ENCODE measurements at places on chromosomes 6 and 20.

- DNase-seq, result no peak
These were observed 104.6 kb downstream of the TFAP2A start for GRCh38 chr6:10310330-10310653.

DNA sequence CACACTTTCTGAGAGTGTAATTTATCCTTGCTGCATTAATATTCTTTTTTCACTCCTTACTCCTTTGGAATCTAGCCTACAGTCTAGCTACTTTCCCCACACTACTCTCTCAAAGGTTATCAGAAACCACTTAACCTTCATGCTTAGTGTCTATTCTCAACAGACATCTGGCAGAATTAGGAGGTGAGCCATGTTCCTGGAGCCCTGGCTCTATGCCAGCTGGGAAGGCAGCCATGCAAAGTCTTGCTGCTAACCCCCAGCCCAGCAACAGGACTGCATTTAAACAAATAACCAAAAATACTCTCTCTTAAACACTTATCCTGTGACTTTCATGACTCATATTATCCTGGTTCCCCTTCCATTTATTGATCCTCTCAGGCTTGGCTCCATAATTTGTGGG lies 260.2 kb downstream of the BCKDHB start:
- no peak for DNase-seq

DNA sequence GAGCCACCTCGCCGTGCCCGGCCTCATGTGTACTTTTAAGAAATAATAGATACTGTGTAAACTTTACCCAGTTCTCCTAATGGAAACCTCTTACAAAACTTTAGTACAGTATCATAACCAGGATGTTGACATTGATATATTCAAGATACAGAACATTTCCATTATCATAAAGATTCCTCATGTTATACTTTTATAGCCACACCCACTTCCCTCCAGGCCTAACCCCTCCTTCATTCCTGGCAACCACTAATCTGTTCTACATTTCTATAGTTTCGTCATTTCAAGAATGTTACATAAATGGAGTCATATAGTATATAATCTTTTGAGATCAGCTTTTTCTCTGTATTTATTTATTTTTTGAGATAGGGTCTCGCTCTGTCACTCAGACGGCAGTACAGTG lies 52.6 kb upstream of the SALL4 start:
- DNase-seq, result no peak

DNA sequence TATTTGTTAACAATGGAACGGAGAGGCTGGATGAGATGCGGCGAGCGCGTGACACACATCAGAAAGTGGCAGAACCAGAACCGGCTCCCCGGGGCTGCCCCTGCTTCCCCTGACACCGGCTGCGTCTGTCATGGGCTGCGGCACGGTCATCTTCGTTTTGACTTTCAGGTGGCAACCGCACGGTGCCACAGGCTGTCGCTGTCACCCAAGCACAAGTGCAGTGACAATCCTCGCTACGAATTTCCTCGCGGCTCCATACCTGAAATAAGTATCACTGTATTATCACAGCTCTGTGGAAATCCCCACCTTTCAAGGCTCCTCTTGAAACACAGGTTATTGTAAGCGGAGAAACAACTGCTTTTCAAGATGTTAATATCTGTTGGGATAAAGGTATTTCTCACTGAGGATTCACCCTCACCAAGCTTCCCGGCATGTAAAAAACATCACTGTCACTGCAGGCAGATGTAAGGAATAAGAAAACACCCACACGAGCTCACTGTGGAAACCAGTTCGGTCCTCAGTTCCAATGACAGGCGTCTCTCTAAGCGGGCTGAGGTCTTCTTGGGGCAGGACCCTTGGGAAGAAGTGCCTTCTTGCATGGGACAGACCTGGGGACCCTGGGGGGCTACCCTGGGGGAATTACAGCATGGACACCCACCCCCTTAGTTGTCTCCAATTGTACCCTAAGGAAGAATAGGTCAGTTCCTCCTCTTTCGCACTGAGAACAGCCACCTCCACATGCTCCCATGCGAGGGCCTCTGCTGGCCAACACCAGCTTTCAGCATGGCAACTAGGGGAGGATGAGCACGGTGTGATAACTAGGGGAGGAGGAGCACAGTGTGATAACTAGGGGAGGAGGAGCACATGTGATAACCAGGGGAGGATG lies 86.3 kb downstream of the DACT2 start:
- no peak for DNase-seq

DNA sequence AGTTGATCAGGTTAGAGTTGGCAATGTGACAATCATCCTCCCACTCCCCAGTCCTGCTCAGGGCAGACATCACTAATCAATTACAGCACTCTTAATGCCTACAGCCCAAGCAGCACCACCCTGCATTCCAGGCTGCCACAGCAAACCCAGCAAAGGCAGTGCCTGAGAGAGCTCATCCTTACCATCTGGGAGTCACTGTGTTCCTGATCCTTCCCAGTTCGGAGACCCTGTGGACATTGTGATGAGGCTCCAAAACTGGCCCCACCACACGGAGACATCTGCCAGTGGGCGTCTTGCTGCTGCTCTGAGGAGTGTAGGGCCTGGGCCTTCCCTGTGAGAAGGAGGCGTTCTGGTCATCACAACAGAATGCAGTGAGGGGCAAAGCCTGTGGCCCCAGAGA lies 216.5 kb upstream of the CST7 start:
- no peak for DNase-seq

DNA sequence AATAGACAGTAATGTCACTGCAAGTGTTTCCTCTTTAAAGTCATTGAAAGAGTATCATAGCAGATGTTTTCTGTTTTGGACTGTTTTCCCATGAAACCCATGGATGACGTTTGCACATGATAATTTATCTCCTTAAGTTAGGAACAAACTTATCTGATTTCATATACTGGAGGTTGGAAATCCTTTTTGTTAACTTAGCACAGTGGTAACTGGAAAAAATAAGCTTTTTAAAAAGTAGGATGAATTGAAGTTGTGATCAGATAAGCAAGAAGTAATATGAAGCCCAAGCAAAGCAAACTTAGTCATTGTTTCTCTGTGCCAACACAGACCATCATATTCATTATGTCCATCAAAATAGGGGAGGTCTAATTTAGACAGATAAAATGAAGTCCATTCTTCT lies 61.6 kb downstream of the PLCB4 start:
- no peak for DNase-seq

GRCh38 chr20:52083627-52084232 lies 107.8 kb downstream of the ZFP64 start:
- peak; percentile 33 for DNase-seq

DNA sequence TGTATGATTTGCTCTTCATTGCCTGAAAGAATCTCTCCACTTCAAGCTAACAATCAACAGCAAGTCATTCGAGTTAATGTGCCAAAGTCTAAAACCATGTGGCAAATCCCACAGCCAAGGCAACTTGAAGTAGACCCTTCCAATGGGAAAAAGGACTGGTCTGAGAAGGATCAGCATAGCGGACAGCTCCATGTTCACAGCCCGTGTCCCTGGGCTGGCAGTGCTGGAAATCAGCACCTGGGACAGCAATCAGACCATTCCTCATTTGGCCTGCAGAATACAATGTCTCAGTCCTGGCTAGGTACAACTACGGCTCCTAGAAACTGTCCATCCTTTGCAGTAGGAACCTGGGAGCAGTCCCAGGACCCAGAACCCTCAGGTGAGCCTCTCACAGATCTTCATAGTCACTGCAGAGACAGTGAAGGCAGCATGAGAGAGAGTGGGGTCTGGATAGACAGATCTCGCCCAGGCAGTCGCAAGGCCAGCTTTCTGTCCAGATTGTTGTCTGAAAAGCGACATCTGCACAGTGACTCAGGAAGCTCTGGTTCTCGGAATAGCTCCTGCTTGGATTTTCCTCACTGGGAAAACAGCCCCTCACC lies 1.1 kb downstream of the GJA10 start:
- no peak for DNase-seq

DNA sequence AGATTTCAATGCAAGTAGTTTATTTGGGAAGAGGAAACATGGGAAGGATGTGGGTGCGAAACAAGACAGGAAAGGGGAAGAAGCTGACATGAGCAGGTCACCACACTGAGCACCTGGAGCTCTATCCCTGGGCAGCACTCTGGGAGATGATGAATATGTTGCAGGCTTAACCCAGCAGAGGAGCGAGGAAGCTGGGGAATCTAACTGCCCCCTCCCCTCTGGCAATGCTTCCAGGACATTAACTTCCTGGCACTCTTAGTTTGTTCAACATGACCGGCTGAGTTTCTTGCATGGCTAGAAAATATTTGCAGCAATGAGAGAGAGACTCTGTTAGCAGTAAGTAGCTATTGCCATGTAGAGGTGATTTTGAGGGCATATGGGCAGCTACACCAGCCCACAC lies 4.9 kb upstream of the ADA start:
- no peak for DNase-seq

DNA sequence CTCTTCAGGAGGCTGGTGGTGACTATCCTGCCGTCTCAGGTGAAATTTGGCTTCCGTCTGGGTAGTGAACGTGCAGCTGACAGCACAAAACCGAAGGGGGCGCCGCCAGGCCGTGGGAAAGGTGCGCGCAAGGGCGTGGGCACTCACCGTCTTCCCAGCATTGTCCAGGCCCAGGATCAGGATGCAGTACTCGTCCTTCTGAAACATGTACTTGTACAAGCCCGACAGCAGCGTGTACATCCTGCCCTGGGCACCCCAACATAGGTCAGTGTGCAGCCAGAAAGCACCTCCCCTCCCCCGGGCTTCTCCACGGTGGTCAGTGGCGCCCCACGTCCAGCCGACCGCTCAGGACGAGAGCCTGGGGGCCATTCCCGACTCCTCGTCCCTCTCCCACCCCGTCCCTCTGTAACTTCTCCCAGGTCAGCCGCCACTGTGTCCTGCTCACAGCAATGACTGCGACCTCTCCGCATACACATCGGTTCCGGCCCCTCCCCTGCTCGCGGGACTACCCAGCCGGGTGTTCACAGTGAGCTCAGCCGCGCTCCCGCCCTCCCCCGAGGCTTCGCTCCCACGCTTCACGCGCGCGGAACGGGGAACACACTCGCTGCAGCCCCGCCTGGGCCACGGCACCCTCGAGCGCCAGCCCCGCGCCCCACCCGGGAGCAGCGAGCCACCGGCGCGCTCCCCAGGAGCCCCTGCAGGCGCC lies 771 bp downstream of the ARFRP1 start:
- DNase-seq, result peak; percentile 75

- no peak for DNase-seq
These were observed 117.0 kb upstream of the EDN1 start for GRCh38 chr6:12173181-12173580.

- no peak for DNase-seq
These were observed 305.5 kb upstream of the SGK1 start for GRCh38 chr6:134623401-134623800.

- DNase-seq, result no peak
These were observed 26.5 kb downstream of the BCKDHB start for GRCh38 chr6:80133020-80133419.

DNA sequence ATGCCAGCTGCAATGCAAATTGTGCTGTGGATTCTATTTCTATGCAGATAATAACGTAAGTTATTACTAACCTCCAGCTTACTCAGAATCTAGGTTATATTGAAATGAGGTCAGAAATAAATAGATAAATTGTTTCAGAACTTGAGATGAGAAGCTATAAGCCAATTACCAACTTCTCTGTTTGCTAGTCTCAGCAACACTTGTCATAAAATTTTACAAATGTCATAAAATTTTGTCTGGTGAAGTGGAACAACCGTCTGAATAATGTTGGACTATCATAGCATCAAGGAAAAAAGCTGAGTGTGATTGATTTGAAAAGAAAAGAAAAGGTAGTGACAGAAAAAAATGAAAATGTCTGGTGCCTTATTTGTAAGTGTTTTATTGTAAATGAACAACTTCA lies 36.7 kb downstream of the COL9A1 start:
- DNase-seq, result no peak

DNA sequence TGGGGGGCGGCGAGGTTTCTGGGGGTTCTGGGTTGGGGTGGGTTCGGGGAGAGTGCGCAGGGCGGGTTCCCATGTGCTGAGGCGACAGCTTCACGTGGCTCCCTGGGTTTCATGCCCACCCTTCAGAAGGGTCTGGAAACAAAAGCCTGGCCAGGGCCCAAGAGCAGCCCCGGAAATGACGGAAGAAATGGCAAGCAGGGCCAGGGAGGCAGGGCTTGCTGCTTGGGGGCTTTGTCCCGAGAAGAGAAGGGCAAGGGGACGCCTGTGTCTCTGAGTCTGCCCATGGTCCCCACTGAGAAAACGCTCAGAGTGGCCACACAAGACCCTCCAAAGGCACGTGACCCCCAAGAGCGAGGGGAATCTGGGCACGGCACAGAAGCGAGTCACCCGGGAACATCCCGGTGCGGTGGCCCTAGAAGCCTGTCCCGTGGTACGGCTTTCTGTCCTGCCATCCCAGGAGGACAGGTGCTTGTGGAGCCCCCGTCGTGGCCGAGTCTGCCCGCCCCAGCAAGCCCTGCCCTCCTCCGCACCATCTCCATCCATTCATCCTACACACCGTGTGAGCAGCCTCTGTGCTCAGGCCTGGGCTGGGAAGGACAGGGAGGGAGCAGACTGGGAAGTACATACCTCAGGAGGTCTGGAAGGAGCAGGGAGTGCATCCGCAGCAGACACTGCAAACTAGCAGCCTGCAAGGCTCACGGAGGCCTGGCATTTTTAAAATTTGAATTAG lies 9.0 kb downstream of the NPEPL1 start:
- DNase-seq, result no peak

- DNase-seq, result no peak
These were observed 117.4 kb downstream of the TBC1D32 start for GRCh38 chr6:121216928-121217327.

- no peak for DNase-seq
These were observed 2.5 kb upstream of the PPP2R5D start for GRCh38 chr6:42981836-42982235.

GRCh38 chr6:90596967-90597539 lies 10.2 kb upstream of the MAP3K7 start:
- no peak for DNase-seq

DNA sequence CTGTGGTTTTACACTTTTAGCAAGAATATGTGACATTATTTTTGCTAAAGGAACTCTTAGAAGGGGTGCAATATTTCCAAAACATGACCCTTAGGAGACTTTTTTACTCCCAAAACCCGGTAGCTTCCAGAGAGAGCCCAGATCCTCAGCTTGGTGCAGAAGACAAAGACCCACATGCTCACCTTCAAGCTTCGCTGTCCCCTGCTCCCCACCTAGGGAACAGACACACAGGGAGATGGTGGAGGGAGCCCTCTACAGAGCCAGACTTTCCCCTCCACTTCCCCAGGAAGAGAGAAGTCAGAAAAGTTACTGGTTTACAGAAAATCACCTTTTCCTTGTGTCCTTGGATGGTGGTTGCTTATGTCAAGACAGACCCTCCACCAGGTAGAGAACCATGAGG lies 5.0 kb downstream of the CST4 start:
- no peak for DNase-seq

- peak; percentile 6 for DNase-seq
These were observed at the start of gene IL20RA for GRCh38 chr6:137044366-137045221. TSS of gene IL20RA (minus strand) at chr6:137044965. CDS start at chr6:137044728, 237 bp downstream.

GRCh38 chr6:165834613-165835259 lies 171.7 kb upstream of the PDE10A start:
- no peak for DNase-seq

GRCh38 chr6:117463762-117464665 lies 18.5 kb upstream of the DCBLD1 start:
- DNase-seq, result no peak

Data from activated naive CD8-positive, alpha-beta T cell treated with anti-CD3 and anti-CD28 coated beads for 36 hours (primary cell).